ENCODE measurements at places on chromosomes 4 and X.

- DNase-seq: no peak
Observed at GRCh38 chr4:145451895-145452294, 29.8 kb upstream of the SMAD1 start.

DNA sequence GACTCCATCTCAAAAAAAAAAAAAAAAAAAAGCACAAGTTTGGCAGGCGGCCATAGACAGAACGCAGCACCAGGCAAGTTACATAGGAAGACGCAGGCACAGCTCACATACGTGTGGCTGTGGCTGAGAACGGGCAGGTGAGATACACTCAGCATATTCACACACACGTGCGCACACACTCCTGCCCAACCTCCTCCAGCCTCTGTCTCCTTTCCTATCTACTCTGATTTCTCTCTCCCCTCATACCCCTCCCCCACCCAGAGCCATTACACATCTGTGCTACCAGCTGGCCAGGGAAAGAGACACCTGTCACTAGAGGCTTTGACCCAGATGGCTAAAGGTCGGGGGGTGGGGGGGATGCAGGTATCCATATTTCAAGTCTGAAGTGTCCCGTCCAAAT, 2.2 kb upstream of the SLC38A5 start:
- DNase-seq: no peak

GRCh38 chr4:45094684-45095083, 368.3 kb upstream of the GNPDA2 start:
- no peak for DNase-seq

DNA sequence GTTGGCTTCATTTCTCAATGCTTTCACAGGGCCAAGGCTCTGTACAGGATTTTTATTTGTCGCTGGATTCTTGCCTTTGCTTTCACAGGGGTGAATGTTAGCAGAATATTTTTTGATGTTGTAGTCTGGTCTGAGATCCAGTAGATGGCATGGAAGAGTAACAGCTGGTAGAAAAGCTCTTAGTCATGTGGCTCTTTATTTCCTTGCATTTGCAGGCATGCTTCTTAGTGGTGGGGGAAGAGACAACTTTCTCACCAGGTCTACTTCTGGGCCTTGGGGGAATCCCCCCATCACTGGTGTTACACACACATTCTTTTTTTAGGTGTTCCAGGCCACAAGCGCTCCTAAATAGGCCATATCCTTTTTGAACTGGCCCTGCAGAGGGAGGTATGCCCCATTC, 58.2 kb upstream of the DKK2 start:
- peak; percentile 43 for DNase-seq

DNA sequence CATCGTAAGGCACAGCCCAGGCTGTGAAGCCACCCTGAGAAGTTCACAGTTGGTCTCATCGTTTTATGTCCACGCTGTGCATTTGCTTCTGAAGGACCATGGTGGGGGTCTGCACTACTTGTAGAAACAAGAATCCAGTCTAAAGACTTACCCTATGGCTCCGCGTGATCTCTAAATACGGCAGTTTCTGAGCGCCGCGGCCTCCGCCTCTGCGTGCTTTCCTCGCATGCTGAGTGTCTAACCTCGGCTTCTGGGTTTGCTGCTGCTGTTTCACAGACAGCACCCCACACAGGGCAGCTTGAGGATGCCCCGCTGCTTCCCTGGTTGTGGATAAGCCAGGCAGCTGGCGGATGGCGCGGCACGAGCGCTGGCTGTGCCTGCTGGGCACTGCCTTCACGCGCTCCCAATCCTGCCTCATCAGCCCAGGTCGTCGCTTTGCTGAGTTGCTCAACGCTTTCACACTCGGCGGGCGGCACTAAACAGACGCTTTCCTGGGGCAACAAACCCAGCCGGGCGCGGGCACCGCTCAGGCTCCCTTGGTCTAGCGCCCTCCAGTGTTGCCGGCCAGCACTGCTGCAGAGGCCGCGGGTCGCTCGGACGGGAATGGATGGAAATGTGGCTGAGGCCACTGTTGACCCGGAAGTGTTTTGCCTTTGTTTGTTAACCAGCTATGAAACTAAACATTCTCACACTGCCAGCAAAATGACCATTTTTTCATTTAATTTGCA, 39.2 kb downstream of the FGFRL1 start:
- DNase-seq: peak; percentile 27

DNA sequence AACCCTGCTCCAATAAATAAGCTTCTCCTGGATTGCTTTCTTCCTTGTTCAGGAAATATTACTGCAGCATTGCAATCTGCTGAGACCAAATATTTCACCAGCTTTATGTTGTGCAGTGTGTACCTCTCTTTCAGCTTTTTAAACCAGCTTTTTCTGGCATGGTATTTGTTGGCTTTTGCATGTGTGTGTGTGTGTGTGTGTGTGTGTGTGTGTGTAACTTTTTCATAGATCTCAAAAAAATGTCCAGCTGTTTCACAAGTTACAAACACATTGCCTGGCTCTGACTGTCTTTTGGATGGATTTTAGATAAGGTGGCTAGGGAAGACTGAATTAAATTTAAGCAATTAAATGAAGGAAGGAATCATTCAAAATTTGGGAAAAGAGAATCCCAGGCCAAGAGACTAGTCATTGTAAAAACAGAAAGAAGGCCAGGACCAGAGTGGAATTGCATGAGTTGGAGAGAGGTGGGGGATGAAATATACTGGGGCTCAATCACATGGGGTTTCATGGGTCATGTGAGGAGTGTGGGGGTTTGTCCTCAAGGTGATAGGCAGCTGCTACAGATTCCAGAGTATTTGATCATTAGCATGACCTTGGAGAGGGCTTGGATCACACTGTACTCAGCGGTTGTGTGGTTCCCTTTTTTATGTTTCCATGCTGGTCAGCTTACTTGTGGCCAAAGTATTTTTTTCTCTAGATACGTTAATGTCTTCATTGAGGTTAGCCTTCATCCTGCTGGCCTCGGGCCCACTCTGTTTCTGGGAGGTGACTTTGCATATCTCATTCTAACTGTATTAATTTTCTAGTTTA, 357.7 kb upstream of the BOD1L1 start:
- peak; percentile 81 for DNase-seq

DNA sequence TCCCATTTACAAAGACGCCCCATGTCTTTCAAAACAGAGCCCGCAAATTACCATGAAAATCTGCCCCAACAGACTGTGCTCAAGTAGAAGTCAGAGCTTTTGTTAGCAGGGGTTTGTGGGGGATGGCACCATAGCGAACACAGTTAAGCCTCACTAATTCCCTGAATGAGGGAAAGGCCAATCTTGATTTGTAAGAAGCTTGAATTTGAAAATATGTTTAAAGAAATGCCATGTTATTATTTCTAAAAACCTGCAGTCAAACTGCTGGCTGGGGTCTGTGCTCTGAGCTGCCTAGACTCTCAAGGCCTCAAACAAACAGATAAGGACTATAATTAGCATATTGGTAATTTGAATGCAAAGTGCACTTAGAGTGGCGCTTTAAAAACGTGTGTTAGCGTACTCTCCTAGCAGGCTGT, 9.4 kb upstream of the PAK3 start:
- no peak for DNase-seq

GRCh38 chr4:94583914-94584641, 132.3 kb downstream of the PDLIM5 start:
- DNase-seq: no peak

GRCh38 chr4:109016200-109016599, 253.3 kb upstream of the ETNPPL start:
- no peak for DNase-seq

GRCh38 chrX:10569946-10570345, 50.4 kb downstream of the MID1 start:
- DNase-seq: peak; percentile 73

DNA sequence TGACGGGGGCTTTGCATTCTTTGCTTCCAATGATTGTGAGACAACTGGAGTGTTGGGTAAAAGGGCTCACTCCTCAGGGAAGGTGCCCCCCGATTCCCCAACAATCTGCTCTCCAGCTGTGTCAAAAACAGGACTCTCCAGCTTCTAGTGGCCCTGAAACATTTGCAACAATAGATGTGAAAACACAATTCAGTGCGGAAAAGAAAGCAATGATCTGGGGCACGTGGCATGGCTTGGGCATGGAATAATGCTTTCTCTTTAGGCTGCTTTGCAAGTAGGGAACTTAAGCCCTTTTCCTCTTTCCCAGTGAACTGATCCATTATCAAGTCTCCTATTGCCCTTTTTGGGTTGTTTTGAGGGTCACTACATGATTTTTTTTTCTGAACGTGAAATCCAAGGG, 239.9 kb downstream of the C4orf33 start:
- DNase-seq: no peak

DNA sequence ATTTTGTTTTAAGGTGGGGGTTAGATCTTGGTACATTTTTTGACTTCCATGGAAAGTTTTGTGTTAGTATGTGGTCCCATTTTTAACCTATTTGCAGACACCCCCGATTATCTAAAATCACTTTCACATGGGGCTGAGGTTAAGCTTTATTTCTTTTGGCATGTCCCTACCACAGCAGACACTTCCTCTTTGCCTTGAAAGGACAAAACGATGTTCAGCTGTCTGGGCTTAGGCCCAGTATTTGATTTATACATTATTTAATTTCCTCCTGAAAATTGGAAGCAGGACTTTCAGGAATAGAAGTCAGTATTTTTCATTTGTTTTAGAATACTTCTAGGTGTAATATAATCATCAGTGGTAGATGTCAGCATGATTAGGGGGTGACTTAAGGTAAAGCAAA, 112.4 kb upstream of the SPRY1 start:
- peak; percentile 71 for DNase-seq

DNA sequence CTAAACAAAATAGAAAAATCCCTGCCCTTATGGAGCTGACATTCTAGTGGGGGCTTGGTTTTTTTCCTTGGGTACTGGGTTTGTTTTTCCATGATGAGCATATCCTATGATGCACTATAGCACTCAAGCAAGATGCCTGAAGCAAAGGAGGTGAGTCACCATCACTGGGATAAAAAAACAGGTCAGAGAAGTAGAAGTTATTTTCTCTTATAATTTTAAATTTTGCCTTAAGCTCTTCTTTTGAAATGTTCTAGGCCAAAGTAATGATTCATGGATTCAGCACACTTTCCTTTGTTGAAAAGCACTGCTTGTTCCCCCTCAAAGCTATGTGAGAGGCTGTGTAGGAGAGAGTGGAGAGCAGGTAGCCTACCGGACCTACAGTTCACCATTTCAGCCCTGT, 15.2 kb upstream of the CXCL2 start:
- DNase-seq: peak; percentile 87

DNA sequence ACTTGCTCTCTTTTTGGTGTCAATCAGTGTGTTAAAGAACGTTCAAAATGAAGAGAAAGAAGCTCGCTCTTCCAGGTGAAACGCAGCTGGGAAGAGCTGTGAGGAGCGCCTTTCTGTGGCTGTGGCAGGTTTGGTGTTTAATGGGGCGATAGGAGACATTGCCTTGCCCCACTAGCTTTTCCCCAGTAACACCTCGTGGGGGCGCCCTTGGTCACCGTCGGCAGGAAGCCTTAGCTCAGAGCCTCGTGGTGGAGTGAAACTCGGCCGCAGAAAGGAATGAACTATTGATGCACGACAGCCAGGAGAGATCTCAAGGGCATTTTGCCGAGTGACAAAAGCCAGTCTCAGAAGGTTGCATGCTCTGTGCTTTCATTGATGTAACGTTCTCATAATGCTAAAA, 65.1 kb downstream of the GPR143 start:
- no peak for DNase-seq

GRCh38 chr4:112094330-112094729, 50.9 kb upstream of the FAM241A start:
- no peak for DNase-seq

DNA sequence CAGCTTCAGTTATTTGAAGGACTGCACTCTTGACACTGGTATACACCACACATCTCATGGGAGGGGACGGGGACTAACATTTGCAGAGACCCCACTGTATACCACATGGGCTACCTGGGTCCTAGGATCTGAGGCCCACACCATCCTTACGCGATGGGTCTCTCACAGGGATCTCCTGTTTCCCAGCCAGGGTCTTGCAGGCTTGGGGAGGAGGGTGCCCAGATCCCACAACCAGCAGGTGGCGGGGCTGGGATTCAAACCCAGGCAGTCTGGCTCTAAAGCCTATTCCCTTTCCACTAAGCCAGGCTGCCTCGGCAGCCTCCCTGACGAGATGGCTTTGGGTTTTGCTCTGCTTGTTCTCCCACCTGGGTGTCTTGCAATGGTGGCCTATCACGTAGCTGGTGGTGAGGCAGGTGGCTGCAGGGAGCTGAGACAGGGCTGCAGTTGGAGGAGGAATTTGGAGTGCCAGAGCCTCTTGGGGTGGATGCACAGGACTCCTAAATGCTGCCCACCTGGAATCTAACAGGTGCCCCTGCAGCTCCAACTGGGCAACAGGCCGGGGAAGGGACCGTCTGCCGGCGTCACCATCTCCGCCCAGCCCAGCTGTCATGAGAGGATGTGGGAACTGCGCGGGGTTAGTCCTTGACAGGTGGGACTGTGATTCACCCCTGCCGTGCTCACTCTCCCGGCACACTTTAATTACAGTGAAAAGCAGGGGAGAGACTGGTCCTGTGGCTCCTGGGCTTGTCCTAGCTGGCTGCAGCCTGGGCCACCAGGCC, 110.7 kb downstream of the PSAPL1 start:
- DNase-seq: no peak

GRCh38 chr4:101555341-101555880, 208.1 kb upstream of the PPP3CA start:
- no peak for DNase-seq

- DNase-seq: no peak
Observed at GRCh38 chrX:39439906-39440798, 638.9 kb downstream of the MID1IP1 start.

DNA sequence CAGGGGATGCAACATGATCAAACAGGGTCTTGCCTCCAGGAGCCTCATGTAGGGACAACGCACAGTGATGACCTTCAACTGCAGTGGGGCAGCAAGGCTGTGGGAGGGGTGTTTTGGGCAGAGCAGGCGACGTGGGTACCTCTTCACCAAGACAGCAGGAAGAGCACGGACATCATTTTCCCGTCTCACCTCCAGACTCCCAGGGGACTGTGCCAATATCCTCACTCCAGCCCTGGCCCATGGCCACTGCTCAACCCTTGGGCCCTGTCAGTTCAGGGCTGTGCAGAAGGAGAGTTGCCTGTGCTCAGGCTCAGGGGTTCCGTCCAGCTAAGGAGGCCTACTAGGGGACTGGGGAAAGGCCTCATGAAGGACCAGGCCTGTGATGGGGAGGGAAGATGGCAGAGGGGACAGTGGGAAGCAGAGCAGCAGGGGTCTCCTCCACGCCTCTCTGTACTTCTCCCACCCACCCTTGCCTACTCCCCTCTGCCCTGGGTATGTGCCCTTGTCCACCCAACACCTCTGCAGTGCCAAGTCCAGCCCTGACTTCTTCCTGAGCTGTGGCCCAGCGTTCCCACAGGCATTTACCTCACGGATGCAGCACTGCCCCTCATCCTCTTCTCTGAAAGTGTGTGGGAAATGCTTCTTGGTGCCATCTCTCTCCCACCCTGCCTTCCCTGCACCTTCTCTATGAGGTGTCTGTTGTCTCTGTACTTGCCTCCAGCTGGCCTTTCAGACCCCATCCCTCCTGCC, 1.4 kb downstream of the IL9R start:
- no peak for DNase-seq

GRCh38 chrX:115939070-115939469, 231.5 kb upstream of the AGTR2 start:
- DNase-seq: no peak

DNA sequence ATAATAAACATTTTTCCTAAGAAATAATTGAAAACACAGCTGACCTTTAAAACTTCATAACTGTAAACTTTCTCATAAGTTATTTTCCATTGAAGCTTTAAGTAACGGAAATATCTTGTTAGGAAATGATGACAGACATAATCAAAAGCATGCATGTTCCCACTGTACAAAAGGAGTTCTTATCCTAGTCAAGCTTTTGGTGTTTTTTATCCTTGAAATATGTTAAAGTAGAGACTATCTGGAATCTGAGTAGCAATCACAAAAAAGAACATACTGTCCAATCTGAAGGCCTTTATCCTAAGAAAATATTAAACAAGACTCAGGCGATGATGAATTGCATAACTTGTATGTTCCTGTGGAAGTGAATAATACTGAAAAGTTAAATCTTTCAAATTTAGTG, 14.4 kb downstream of the GEMIN8 start:
- no peak for DNase-seq
